NCI-H1092 (cell line): ENCODE measurements at places on chromosomes 5 and 9.

GRCh38 chr5:167513381-167513780, 778.1 kb upstream of the WWC1 start:
- DNase-seq: peak; percentile 39

DNA sequence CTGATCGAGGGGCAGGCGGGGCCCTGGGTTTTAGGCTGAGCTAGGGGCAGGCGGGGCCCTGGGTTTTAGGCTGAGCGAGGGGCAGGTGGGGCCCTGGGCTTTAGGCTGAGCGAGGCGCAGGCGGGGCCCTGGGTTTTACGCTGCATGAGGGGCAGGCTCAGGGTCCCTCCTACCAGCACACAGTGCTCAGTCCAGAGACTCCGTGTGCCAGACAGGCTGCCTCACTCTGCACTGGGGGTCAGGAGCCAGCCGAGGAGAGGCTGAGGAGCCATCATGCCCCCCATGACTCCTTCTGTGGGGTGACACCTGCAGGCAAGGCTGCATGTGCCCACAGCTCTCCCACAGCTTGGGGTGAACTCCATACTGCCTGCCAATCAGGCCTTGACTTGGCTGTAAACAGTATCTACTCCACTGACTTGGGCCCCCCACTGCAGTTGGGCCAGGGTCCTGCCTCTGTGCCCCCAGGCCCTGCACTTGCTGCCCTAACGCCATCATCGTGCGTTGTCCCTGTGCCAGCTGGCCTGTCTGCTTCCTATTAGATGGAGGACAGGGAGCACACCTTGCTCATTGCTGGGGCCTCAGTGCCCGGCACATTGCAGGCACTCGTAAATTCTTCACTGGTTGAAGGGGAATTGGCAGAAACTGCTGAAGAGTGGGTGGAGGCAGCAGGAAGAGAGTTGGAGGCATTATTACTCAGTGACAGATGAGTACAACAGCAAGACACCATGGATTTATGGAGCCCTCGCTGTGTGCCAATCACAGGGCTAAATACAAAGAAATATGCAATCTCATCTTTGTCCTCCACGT, 78.6 kb downstream of the AMBP start:
- no peak for DNase-seq

DNA sequence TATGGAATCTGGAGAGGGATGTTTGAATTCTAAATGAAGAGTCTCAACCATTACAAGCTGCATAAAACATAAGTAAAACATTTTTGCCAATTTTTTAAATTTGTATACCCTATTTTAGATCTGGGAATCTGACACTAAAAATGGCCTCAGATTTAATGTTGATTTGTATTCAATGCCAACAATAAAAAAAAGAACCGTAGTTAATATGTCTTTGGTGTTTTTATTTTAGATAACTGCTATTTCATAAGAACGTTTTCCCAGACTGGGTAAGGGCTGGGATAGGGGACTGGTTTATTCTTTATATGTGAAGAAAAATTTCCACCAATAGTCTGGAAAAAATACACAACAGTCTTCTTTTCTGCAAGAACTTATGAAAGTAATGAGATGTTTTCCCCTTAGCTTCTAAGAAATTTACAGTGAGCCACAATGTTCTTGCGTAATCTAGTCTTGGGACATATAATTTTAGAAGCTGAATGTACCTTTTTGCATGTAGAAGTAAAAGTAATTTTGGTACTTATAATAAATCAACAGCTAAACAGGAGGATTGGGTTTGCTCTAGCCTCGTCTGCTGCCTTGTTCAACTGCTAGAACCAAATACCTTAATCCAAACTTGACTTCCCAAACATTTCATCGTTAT, 244.6 kb upstream of the EFNA5 start:
- DNase-seq: no peak

- DNase-seq: no peak
Observed at GRCh38 chr9:133521122-133522072, 3.4 kb downstream of the MYMK start.

DNA sequence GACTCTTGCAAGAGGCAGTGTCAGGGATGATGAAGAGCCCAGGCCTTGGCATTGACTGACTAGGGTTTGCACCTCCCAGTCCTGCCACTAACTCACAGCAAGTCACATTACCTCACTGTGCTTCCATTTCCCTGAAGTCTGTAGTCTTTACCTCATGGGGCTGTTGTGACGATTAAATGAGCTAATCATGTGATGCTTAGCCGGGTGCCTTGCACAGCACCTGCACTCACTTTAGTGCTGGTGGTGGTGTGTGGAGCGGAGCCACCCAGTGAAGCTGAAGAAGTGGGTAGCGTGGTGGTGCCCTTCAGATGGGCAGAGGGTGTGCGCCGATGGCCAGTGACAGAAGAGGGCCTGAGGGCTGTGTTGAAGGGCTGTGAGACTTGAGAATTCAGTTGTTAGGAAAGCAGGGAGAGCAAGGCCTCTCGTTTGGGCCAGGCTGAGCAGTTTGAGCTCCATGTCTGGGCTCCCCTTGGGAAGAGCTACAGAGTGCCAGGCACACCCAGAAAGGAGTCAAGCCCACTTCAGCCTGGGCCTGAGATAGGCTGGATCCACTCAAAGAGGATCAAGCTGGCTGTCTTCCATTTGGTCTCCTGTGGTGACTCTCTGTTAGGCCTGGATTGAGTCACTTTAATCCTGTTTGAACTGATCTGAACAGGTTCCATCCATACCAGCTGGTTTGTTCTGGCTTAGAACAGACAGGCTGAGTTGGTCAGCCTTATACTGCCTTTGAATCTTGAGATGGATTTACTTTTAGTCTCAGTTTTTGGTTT, 42.5 kb downstream of the RALGPS1 start:
- DNase-seq: peak; percentile 40

DNA sequence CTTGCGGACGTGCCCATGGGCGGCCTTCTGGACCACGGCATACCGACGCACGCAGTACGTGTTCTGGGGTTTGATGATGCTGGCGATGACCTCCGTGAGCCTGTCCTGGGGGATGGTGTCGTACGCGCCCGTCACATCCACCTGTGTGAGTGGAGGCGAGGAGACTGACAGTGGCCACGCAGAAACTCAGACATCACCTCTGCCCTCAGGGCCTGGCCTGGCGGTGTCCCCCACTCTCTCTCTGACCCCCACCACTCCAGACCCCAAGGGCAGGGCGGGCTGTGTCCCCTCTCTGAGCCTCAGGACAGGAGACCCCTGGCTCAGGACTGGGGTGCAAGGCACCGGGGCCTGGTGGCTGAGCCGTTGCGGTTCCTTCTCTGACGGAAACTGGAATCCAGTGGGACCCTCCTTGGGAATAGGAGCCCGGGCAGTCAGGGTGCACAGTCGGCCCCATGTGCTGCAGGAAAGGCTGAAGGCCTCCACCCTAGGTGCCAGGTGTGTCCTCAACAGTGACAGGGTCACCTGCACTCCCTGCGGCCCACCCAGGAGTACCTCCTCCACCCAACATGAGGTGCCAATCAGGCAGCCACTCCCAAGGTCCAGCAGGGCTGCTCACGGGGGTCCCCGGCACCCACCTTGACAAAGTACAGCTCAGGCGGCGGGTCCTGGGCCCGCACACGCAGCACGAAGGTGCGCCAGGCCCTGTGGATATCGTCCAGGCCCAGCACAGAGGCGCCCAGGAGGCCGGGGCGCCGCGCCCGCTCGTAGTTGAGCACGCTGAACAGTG, 16.0 kb downstream of the TERT start:
- DNase-seq: no peak

DNA sequence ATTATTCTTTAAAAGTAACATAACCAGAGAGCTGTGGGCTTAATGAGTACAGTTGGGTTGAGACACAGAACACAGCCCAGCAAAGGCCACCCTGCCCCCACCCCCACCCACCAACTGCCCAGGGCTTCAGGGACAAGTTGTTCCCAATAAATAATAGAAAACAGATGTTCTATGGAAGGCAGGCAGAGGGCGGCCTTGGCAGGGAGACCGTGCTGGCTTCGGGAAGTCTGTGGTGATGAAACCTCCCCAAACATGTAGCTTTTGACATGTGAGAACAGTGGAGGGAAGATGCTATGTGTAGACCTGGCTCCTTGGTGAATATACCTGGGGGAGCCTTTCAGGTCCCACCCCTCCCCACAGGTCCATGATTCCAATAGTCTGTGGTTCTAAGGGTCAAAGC, 10.0 kb downstream of the TRAF1 start:
- DNase-seq: no peak

GRCh38 chr5:67393211-67393610, 196.6 kb upstream of the CD180 start:
- DNase-seq: no peak

GRCh38 chr5:5116956-5117355, 23.2 kb upstream of the ADAMTS16 start:
- no peak for DNase-seq

DNA sequence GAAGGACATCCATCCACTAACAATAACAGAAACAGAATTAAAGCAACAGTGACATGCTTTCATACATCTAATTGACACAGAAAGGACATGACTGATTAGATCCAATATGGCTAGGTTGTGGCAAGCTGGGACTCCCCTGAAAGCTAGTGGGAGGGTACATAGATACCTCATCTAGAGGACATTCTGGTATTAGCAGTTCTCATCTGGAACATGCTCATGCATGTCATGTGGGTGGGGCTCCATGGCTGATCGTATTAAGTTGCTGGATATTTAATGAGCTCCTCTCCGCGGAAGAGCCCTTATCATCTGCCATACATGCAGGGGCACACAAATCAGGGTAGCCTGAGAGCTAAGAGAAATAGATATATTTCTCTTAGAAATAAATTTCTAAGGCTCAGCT, 358.9 kb downstream of the ICE1 start:
- no peak for DNase-seq

DNA sequence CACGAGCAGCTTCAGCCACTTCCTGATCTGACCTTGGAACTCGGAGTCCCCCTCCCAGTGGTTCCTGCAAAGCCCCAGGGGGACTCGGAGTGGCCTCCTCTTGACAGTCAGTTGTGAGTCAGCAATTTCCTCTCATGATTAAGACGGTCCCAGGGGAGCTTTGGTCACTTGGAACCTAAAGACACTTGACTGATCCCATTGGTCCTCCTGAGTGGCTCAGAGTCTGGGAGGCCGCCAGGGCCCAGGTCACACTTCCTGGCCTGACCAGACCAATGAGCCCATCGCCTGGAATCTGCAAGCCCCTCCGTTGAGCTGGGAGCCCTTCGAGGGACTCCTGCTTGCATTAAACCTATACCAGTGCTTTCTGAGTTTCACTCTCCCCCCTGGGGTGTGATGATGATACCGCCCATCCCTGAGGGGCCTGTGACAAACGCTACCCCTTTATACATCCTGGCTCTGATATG, 29.1 kb downstream of the TSPAN17 start:
- DNase-seq: no peak

DNA sequence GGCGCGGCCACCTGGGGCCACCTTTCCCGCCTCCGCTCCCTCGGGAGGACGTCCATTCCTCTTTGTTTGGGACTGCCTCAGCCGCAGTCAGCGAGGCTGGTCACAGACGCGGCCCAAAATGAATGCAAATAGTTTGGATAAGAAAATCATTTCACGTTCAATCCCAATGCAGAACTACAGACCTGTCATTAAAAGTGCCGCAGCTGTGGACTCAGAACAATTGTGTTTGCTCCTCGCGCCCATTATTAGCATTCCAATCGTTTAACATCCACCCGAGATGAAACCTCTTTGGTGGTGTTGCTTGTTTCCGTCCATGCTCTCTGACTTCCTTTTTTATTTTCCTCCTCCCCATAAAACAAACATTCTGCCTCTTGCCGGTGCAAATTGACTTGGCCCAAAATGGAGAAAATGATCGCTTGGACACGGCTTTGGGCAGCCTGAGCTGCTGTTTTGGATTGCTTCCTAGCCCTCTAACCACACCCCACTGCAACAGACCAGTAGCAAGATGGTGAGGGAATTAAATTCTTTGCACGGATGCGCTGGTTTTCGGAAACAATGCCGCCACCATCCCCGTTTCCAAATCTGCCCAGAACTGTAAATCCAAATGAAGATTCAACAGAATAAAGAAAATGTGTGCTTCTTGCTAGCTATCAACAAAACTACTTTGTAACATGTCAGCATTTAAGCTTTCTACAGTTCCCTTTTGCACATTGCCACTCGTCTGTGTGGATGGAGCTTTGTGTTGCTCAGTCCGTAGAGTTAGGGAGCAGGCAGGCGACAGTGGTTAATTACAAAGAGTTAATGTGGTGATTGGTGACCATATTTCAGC, 784 bp downstream of the NLN start:
- peak; percentile 4 for DNase-seq

DNA sequence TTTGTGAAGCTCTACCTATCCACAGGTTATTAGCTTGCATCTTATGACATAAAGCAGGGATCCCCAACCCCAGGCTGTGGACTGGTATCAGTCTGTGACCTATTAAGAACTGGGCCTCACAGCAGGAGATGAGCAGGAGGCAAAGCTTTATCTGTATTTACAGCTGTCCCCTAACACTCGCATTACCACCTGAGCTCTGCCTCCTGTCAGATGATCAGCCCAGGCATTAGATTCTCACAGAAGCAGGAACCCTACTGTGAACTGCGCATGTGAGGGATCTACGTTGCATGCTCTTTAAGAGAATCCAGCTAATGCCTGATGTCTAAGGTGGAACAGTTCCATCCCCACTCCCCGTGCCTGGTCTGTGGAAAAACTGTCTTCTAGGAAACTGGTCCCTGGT, 19.7 kb downstream of the FBXW11 start:
- DNase-seq: no peak

DNA sequence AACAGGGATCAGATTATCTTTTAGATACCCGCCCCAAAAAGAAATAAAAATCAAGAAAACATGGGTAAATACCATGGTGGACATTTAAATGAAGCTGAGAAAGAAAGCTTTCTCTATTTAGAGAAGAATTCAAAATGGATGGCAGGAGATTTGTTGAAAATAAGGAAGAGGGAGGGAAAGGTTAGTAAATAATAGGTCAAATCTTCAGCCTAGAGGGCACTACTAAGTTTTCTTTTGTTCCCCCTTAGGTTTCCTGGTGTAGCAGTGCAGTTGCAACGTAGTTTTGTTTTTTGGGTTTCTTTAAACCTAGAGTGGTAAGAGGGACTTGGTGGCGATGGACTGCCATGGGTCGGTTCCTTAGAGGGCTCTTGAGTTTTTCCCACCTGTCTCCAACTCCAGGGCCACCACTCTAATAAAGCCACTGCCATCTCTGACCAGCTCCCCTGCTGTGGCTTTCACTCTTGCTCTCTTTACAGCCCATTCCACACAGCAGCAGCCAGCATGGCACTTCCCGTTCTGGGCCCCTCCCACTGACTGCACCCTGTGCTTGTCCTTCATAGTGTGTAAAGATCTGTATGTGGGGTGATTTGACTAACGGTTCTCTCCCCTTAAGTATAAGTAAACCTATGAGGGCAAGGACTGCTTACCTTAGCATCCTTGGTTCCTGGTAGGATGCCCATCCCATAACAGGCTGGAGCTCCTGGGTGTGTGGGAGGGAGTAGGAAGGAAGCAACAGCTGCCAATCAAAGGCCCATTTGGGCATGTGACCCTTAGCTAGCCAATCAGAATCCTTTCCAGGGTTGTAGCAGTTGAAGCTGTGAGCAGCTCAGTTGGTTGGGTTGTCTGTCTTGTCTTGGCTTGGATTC, 118.3 kb downstream of the SLC1A3 start:
- no peak for DNase-seq

GRCh38 chr9:11697126-11697525, 996.1 kb upstream of the TYRP1 start:
- DNase-seq: no peak

- no peak for DNase-seq
Observed at GRCh38 chr5:10995891-10996290, 234.9 kb upstream of the DAP start.

- DNase-seq: no peak
Observed at GRCh38 chr5:1055896-1056610, 47.5 kb downstream of the NKD2 start.

GRCh38 chr5:78542321-78542840, 106.2 kb downstream of the LHFPL2 start:
- no peak for DNase-seq
